ENCODE measurements at places on chromosomes 5 and 9. TPM values are rescaled to one million over a fixed set of nuclear protein-coding genes. Genes with fewer than 3 reads are reported as not detected.
A peak's percentile ranks its signal among the peaks of the same experiment; 100 is the strongest.

DNA sequence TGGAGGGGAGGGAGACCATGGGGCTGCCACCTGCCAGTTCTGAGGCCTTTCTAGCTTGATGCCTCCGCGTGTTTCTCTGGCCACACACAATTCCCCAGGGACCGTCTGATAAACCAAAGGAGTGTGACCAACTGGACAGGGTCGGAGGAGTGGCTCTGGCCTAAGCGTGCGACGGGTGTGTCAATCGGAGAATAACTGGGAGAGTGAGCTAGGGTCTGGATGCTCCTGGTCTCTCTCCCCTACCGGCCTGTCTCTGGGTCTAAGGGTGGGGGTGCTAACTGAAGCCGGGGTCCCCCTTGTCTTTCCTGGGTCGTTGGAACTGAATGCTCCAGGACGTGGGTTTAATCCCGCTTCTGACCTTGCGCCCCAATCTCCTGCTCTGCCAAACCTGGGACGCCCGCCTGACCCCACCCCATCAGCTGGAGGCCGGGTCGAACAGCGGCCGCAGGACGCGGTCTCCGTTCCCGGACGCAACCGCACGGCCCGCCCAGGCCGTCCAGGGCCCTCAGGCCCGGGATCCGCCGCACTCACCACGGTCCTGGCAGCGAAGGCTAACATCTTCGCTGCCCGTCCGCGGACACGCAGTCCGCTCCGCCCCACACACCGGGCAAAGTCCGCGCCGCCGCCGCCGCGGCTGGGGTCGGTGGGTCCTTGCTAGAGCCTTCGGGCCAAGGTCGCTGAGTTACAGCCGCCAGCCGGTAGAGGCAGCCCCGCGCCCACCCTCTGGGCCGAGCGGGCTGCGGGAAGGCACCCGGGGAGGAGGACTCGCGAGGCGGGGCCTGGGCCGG is 447 bp downstream of the CRAT start:
- DNase-seq: peak; percentile 23

GRCh38 chr9:100884518-100884917 is 144.0 kb upstream of the PLPPR1 start:
- DNase-seq: no peak

- no peak for DNase-seq
Observed at GRCh38 chr5:168085261-168086031, 206.0 kb upstream of the WWC1 start.

- DNase-seq: no peak
Observed at GRCh38 chr5:53110156-53110555, 599 bp upstream of the MOCS2 start.

The FLT4 gene
- total RNA-seq: under 0.01 TPM

DNA sequence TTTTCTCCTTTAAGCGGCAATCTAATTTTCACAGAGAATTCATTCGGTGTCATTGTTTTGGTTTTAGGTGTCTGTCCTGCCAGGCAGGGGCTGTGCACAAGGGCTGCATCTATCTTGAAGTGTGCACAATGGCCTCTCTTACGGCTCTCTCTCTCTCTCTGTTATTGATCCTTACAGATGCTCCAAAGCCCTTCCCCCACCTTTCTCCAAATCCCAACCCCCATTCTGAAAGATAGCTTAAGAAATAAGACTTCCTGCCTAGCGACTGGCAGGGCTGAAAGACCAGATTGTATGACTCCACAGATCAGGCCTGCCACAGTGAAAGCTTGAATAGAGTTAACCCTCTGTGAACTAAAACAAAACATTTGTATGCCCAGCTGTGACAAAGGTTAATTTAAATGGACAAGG is 86.5 kb upstream of the NR5A1 start:
- DNase-seq: no peak

DNA sequence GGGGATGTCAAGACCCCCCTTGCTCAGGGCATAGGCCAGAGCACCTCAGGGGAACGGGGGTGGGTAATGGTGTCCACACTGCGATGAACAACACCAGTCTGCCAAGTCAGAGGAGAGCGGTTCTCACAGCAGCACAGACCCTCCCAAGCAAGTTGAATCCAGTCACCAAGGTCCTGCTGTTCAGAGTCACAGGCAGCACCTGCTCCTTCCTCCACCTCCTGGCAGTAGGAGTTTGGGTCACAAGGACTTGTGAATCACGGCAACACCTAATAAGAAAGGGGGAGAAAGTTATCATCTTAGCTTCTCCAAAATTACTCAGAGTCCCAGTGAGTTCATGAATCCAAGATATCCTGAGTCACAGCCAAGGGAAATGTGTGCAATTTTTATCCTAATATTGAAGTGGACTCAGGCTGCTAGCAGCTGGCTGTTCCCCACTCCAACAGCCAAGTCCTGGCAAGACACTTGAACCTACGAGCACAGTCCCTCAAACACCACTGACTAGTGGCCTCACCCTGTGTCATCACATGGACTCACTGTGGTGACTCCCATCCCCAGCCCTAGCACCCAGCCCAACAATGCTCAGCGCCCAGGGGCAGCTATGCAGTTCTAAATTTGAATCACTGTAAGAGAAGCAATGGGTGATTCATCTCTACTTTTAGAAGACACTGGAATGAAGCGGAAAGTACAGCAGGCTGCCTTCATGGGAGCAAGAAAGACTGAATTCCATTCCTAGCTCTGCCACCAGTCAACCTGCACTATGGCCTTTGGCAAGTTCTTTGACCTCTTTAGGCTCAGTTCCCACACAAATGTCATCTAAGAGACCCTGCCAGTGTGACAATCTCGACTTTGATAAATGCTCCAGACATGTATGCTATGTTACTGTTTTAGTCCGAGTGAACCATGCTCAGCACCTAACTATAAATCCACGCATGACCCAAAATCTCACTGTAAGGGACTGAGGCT is 113.7 kb downstream of the KLHL3 start:
- no peak for DNase-seq

DNA sequence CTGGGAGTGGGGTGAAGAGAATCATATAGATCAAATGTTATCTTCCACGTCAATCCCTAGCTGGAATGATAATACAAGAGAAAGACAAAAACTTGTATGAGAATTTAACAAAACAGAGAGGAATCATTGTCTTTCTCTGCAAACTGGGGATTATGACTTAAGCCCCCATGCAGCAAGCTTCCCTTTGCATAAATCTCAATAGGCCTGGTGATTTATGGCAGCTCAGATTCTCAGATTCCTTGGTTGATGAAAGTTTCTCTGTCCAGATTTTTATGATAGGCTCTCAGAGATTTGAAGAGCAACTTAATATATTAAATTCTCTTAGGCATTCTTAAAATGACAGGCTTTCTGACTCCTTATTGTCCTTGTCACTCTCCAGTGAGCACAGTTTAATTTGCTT is 56.0 kb downstream of the RASGRF2 start:
- DNase-seq: no peak

DNA sequence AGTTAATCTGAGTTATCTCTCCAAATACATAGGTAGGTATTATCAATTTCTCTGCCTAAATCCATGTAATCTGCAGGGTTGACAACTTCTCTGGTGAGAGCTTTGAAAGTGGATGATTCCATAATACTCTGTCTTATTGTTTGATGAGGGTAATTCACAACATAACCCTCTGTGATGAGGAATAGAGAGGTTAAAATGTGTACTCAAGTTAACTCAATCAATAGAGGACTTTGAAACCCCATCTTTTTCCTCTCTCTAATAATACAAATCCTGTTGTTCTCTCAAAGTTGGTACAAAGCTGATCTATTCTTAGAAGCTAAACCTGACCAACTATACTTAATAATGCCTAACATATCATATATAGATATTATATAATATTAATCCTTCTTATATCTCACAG is 100.1 kb downstream of the PLPPR1 start:
- DNase-seq: no peak

- DNase-seq: no peak
Observed at GRCh38 chr5:102758576-102758975, 3.5 kb downstream of the PAM start.

- no peak for DNase-seq
Observed at GRCh38 chr5:151110122-151110681, 29.4 kb upstream of the TNIP1 start.

DNA sequence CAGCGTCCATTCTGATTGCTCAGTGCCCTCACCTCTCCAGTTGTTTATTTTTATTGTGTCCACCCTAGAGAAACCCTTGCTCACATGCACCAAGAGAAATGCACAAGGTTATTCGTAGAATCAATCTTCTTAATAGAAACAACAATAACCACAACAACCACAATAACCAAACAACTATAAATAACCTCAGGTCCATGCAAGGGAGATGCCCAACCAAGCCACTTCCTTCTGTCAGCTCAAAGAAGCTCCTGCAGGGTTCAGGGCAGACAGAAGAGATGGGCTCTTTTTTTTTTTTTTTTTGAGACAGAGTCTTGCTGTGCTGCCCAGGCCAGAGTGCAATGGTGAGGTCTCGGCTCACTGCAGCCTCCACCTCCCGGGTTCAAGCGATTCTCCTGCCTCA is 14.9 kb upstream of the TCOF1 start:
- no peak for DNase-seq

The UNC5A gene
- total RNA-seq: not detected

DNA sequence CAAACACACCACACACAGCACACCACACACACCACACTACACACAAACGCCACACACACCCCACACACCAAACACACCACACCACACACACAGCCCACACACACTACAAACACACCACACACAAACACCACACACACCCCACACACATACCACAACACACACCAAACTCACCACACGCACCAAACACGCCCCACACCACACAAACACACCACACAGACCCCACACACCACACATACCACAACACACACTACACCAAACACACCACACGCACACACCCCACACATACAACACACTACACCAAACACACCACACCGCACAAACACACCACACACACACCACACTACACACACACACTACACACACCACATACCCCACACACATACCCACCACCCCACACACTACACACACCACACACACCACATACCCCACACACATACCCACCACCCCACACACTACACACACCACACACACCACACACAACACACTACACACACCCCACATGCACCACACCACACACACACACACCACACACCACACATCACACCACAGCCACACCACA is 151.2 kb downstream of the ERCC6L2 start:
- DNase-seq: no peak

DNA sequence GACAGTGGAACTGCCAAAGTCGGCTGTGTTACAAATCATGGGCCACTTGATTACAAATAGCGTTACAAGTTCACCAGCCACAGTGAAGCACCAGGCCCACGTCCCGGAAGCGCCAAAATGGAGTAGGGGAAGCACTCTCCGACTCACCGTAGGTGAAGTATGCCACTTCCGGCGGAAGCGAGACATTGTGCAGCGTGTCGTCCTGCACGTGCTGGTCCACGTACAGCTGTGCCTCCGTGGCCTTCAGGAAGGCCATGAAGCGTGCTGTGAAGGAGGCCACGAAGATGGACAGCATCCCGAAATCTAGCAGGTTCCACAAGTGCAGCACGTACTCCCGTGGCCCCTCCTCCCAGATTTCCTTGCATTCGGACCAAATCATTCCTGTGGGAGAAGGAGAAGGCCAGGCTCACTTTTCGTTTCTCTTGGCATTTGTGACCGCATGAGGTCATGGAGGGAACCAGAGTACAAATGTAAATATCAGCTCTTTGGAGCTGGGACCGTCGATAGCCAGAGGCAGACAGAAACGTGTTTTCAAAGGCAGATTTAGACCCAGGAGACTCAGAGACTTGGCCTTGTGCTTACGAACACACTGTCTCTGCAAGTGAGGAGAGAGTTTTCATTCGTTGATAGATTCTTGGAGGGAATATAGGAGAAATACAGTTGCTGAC is 58.7 kb upstream of the SMIM32 start:
- no peak for DNase-seq
